ENCODE measurements at places on chromosomes 13 and 19.

- no peak for DNase-seq
Observed at GRCh38 chr13:27708325-27708724, 84.0 kb upstream of the GSX1 start.

DNA sequence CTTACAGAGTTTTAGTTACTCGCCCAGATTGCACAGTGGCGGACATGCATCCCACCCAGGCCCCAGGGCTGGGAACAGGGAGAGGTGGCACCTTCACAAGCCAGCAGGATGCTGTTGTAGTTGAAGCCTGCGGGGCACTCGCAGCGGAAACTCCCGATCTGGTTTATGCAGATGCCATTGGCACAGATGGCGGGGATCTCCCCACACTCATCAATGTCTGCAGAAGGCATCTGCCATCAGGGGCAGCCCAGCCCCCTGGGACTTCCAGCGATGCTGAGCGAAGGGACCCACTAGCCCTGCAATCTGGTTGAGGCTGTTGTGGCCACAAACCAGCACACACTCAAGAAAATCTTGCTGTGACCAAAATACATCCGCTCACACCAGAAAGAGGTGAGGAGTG, 44.6 kb downstream of the CCL25 start:
- DNase-seq, result no peak

DNA sequence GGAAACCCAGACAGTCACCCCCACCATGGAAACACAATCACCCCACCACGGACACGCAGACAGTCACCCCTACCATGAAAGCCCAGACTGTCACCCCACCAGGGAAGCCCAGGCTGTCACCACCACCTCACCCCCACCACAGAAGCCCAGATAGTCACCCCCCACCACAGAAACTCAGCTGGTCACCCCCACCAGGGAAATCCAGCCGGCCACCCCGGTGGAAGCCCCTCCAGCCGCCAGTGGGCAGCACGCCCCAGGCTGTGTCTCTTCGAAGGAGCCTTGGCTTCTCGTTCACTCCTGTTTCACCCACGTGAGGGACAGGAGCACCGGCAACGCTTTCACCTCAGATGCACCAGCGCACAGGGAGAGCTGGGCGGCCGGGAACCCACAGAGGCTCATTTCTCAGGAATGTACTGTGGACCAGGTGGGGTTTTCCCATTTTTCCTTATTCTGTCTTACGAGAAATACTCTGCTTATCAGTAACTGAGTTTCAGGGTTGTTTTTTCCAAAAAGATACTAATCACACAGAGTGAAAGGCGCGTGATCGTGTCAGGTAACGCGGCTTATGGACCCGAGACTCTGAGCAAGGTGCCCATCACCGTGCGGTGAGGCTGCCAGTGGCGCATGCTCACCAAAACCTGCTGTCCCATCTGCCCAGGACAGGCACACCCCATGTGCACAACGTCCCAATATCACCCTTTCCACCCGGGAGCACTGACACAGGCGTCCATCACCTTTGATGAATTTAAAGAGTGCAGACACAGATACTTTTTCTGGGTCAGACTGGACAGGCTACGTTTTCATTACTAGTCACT, 28.0 kb downstream of the CARS2 start:
- no peak for DNase-seq

- DNase-seq, result no peak
Observed at GRCh38 chr19:38337360-38337653, 1.7 kb downstream of the CATSPERG start.

- DNase-seq, result no peak
Observed at GRCh38 chr13:80341101-80341755, at the start of gene SPRY2. TSS of gene SPRY2 (minus strand) at chr13:80341126. CDS start at chr13:80337705, 3,421 bp downstream.

- DNase-seq, result no peak
Observed at GRCh38 chr13:37207691-37208451, 102.4 kb upstream of the CSNK1A1L start.

- DNase-seq, result no peak
Observed at GRCh38 chr13:31639443-31640163, 99.7 kb upstream of the RXFP2 start.

DNA sequence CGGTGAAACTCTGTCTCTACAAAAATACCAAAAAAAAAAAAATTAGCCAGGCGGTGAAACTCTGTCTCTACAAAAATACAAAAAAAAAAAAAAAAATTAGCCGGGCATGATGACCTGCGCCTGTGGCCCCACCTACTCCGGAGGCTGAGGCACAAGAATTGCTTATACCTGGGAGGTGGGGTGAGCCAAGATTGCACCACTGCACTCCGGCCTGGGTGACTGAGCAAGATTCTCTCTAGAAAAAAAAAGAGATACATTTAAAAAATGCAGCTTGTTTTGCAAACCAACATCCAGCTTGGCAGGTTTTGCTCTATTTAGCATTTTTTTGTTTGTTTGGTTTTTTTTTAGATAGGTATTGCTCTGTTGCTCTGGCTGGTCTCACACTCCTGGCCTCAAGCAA, 6.7 kb upstream of the PGPEP1 start:
- DNase-seq, result peak; percentile 12

DNA sequence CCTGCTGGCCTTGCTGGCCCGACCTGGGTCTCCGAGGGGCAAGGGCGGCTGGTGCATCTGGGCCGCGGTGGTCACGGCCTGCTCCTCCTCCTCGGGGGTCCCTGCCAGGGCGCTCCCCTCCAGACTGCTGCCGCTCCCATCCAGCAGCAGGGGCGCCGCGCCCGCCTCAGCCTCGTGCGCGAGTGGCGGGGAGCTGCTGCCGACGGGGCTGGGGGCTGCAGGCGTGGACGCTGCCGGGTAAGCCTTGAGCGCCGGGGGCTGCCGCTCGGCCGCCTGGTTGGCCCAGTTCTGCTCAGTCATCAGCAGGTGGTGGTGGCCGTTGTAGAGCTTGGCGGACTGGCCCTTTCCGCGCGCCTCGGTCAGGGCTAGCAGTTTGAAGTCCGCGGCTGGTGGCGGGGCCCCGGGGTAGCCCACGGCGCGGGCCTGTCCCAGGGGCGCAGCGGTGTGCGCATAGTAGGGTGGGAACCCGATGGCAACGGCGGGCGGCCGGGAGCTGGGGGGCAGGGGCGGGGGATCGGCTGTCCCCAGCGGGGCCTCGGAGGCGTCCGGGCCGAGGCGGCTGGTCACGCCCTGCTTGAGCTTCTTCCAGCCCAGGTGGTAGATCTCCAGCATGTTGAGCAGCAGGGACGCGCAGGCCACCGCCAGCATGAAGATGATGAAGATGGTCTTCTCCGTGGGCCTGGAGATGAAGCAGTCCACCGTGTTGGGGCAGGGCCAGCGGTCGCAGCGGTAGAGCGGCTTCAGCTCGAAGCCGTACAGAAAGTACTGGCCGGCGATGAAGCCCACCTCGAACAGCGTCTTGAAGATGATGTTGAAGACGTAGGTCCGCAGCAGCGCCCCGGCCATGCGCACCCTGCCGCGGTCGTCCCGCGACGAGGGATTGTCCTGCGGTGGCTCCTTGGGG, 18.6 kb downstream of the GJA3 start:
- no peak for DNase-seq
